ENCODE measurements at places on chromosomes 12 and 14. TPM values are rescaled to one million over a fixed set of nuclear protein-coding genes. Genes with fewer than 3 reads are reported as not detected.
A peak's percentile ranks its signal among the peaks of the same experiment; 100 is the strongest.

Gene TESPA1
- total RNA-seq, result 6.2 TPM

Gene CD69
- 7.8 TPM for total RNA-seq

DNA sequence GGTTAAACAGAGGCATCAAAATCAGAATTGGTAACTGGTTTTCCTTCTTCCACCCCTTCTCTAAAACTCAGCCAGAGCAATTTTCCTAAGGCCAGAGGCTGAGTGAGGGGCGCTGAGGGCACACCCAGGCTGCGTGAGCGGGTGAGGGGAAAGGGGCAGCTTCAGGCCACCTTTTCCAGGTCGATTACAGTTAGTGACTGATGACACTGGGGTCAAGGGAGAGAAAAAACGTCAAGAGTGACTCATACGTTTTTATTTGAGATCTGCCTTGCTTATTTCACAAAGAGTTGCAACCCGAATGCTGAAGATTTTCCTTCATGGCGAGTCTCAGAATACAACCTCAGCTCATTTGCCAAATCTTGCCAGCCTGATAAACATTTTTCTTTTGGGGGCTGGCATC, 46.7 kb upstream of the EVL start:
- H3K4me1 ChIP-seq, result peaks cover 5% of the 10 kb centered on the region
- no peaks in the 10 kb centered on the region for H3K27me3 ChIP-seq
- H3K27ac ChIP-seq, result no peak overlapping the region
- no peak overlapping the region for H3K4me3 ChIP-seq
- DNase-seq, result no peak

Gene ZNF891
- 3.8 TPM for total RNA-seq

Gene SMIM41
- total RNA-seq, result not detected

DNA sequence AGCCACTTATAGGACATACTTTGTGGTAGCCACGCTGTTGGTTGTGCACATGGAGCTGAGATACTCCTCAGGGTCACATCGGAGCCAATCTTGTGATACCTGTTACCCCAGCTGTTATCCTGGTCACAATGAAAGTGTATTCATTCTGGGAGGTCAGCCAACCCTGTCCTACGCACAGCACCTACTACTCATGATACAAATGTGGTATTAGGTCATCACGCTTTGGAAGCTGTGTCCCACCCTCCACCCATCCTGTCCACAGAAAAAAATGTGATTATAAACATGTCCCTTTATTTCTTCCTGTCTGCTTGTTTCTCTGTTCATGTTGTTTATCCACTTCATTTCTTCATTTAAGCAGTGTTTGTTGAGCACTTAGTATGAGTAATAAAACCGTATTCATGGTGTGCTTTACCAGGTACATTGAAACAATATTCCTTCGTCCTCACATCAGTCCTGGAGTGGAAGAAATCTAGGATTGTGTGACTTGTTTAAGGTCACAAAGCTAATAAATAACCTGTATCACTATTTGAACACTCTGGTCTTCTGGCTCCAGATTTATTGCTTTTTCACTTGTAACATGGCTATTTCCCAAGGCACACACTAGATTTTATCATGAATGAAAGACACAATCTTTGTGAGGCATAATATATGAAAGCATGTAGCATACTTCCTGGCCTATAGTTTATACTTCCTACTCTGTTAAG, 73.1 kb downstream of the DERA start:
- no peak overlapping the region for H3K27ac ChIP-seq
- no peak for DNase-seq
- H3K4me3 ChIP-seq, result no peak overlapping the region

- no peaks in the 10 kb centered on the region for H3K36me3 ChIP-seq
- no peaks in the 10 kb centered on the region for H3K27me3 ChIP-seq
- H3K27ac ChIP-seq, result no peak overlapping the region
Measured at GRCh38 chr12:615620-616019, 47.6 kb downstream of the NINJ2 start.

Gene ZC2HC1C
- 7.5 TPM for total RNA-seq

Gene CEP170B
- total RNA-seq, result 154 TPM

DNA sequence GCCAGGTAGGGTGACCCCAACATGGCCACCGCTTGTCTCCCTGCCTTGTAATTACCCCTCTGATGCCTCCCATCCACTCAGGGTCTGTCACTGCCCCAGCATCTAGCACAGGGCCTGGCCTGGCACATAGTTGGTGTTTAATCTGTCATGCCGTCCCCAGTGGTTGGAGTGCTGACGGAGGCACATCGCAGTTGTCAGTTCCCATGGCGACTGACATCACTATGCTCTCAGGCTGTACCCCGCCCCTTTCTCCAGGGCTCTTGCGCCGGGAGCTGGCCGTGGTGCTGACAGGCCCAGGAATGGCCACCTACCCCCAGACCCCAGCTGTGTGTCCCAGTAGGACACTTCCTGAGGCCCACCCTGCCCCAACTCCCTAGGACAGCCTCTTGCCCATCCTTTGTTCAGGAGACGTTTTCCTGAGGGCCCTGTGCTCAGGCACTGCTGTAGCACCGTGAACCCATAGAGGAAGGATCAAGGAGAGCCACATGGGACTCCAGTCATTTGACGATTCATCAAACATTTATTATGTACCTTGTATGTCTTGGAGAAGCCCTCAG, 23.0 kb downstream of the FAM222A start:
- no peak overlapping the region for H3K27ac ChIP-seq
- DNase-seq, result no peak
- H3K4me1 ChIP-seq, result no peaks in the 10 kb centered on the region
- no peak overlapping the region for H3K4me3 ChIP-seq
- no peaks in the 10 kb centered on the region for H3K36me3 ChIP-seq
- H3K27me3 ChIP-seq, result no peaks in the 10 kb centered on the region

DNA sequence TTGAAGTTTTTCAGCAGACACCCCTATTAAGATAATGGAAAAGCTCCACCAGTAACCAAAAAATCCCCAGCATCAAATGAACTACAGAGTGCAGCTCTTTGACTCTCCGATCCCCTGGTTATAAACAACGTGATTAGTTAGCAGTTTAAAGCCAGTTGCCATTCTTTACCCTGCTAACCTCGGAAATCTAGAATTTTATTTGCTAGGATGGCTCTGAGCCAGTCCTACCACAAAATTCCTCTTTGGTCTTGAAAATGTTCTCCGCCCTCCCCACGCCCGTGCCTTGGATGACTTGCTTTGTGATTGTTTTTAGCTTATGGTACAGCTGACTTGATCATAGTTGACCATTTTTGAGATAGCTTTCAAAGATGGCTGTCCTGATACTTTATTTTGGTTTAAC, 1.2 kb downstream of the KLHDC2 start:
- peak overlapping the region; percentile 100 for H3K27ac ChIP-seq
- peaks cover 39% of the 10 kb centered on the region for H3K4me1 ChIP-seq
- peak; percentile 40 for DNase-seq
- H3K36me3 ChIP-seq, result peaks cover 14% of the 10 kb centered on the region
- H3K4me3 ChIP-seq, result peak overlapping the region; percentile 99

DNA sequence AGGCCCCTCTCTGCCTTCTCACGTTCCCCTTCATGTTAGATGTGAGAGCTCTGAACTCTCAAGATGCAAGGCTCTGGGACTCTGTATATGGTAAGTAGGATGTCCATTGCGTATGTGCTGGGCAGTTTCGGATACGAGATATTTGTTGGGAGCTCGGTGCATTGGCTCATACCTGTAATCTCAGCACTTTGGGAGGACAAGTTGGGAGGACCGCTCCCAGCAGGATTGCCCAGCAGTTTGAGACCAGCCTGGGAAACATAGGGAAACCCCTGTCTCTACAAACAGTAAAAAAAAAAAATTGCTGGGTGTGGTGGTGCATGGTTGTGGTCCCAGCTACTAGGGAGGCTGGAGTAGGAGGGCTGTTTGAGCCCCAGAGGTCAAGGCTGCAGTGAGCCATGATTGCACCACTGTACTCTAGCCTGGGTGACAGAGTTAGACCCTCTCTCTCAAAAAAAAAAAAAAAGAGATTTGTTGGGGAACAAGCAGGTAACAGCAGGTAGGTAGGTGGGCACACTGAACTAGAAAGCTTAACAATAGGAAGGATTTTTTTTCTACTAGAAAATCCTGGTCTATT, 3.4 kb downstream of the TMEM120B start:
- no peak overlapping the region for H3K27ac ChIP-seq
- H3K4me1 ChIP-seq, result peaks cover 9% of the 10 kb centered on the region
- H3K36me3 ChIP-seq, result no peaks in the 10 kb centered on the region
- H3K27me3 ChIP-seq, result no peaks in the 10 kb centered on the region

DNA sequence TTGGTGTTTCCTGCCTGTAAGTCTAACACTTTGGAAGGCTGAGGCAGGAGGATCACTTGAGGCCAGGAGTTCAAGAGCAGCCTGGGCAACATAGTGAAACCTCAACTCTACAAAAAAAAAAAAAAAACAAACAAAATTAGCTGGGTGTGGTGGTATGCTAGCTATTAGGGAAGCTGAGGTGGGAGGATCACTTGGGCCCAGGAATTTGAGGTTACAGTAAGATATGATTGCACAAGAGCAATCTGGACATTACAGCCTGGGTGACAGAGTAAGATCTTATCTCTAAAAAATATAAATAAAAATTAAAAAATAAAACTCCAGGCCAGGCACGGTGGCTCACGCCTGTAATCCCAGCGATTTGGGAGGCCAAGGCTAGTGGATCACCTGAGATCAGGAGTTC, 39.8 kb upstream of the CMKLR1 start:
- no peak for DNase-seq
- no peak overlapping the region for H3K27ac ChIP-seq
- no peaks in the 10 kb centered on the region for H3K4me1 ChIP-seq
- H3K27me3 ChIP-seq, result no peaks in the 10 kb centered on the region

All from transverse colon (tissue), 4 donors.